Stimulated activated CD4-positive, alpha-beta T cell treated with anti-CD3 and anti-CD28 coated beads, Interleukin-1b, Interleukin-23, amount 100 ng/mL, for 1 hour (primary cell): ENCODE measurements at places on chromosomes 12 and 14.

DNA sequence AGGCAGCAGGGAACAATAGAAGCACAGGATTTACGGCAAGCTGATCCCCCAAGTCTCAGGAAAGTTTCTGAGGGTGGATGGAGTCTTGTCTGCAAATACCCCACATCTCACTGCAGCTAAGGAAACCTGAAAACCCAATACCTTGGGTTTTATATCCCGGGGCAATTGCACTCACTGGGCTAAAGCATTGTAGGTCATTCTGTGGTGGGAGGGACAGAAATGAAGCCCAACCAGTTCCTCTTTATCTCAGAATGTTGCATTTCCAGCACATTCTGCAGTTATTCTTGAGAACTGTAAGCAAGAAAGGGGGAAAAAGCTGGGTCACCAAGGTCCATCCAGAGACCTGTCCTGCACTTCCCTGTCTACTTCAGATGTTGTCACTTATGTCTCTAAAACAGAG lies 39.8 kb downstream of the C12orf42 start:
- no peak for DNase-seq

DNA sequence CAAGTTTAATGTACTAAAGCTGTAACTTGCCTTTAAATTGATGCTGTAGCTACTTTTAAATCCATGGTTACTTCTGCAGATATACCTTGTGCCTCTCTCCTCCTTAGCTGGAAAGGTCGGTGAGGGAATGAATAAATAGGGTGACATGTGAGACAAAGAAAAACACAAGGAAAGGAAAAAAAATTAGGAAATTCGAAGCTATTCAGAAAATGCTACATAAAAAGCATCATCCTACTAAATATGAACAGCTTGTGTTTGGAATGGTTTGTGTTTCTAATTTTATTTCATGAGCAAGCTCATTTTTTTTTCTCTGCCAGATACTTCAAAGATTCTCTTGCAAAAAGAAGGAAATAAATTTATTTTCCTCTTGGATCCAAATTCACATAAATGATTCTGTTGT lies 186.3 kb upstream of the NUDT4 start:
- no peak for DNase-seq

DNA sequence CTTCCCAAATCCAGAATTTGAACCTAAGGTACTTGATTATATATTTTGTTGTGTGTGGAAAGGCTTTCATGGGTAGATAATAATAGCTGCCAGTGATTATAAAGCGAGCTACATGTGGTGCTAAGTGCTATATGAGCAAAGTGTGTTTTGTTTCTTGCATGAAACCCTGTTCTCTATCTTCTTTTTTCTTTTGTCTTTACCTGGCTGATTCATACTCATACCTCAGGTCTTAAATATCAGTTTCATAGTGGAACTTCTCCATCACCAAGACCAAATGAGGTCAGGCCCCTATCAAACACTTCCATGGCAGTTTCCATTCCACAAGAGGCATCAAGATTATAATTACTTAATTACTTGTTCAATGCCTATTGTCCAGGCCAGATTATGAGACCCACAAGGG lies 6.9 kb downstream of the MAP3K9 start:
- no peak for DNase-seq

DNA sequence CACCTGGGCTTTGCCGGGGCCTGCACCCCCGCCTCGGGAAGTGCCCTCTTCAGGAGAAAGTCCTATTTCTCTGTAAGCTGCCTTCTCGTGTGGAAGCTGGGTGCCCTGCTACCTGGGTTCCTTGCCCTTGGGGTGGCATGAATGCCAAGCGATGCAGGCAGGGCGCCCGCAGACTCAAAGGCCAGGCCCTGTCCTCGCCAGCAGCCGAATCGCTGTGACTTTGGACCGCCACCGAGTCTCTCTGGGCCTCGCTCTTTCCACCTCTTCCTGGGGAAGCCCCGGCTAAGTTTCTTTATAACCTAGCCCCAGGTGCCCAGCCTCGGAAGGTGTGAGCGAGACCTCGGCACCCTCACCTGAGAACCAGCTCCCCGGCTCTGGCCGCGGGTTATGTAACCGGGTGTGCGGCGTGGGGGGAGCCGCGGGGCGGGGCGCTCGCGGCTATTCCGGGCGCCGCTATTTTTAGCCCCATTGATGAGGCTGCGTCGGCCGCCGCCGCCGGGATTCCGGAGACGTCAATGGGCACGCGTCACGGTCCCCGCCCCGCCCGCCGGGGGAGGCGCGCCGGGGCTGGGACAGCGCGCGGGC lies 14.6 kb upstream of the NR4A1 start:
- peak; percentile 57 for DNase-seq

GRCh38 chr14:95529216-95529615 lies 5.6 kb upstream of the GLRX5 start:
- DNase-seq: no peak

GRCh38 chr12:101343893-101344292 lies 63.7 kb downstream of the ARL1 start:
- no peak for DNase-seq

- DNase-seq: no peak
Observed at GRCh38 chr14:36671149-36671548, 9.5 kb downstream of the PAX9 start.

DNA sequence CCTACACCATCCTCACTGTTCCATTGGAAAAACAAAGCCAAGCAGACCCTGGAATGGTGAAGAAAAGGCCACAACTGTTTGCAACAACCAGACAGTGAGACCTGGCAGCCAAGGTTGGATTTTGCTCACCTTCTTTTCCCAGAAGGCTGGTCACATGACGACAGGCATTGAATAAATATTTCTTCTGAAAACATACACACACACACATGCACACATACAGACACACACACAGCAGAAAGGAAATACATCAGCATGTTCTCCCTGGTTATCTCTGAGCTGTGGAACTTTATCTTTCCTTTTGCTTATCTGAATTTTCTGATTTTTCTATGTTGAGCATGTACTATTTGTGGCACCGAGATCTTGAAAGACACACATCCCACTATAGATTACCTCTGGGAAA lies 38.0 kb upstream of the CCDC60 start:
- no peak for DNase-seq

- no peak for DNase-seq
Observed at GRCh38 chr12:5430641-5431603, 986 bp upstream of the NTF3 start.

GRCh38 chr12:94244165-94245133 lies 96.1 kb downstream of the PLXNC1 start:
- DNase-seq: no peak

GRCh38 chr12:80698256-80698655 lies 9.2 kb upstream of the MYF6 start:
- no peak for DNase-seq

DNA sequence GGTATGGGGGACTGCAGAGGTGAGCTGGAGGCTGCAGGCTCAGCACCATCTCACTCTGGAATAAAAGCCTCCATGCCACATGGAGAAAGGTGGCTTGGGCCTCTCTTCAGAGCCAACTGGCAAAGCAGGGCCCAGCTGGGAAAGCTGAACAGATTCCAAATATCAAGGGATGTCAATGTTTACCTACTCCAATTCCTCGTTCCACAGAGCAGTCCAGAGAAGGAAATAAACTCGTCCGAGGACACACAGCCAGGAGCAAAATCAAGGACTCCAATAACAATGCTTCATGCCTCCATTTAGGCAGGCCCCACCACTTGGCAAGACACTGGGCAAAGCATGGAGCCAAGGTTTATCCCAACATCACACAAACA lies 36.3 kb upstream of the PNMA1 start:
- DNase-seq: no peak

DNA sequence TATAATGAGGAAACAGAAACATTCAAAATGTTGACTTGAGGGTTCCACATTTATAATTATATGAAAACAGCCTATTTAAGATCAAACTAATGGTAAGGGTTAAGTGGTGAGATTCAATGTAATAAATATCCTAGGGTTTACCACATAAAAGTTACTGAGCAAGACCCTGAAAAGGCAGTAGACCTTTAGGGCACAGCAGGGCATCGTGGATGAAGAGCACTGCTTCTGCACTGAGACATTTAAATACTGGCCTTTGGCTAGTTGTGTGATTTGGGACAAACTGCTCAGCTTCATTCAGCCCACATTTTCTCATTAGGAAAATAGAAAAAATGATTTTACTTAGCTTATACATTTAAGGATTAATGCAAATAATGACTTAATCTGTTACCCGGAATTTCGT lies 42.0 kb downstream of the CNTN1 start:
- no peak for DNase-seq

GRCh38 chr12:68873316-68873715 lies 59.7 kb downstream of the CPM start:
- DNase-seq: no peak

- no peak for DNase-seq
Observed at GRCh38 chr12:92242907-92243306, 97.3 kb upstream of the BTG1 start.

GRCh38 chr14:70622111-70622712 lies 19.5 kb upstream of the TTC9 start:
- DNase-seq: peak; percentile 20

DNA sequence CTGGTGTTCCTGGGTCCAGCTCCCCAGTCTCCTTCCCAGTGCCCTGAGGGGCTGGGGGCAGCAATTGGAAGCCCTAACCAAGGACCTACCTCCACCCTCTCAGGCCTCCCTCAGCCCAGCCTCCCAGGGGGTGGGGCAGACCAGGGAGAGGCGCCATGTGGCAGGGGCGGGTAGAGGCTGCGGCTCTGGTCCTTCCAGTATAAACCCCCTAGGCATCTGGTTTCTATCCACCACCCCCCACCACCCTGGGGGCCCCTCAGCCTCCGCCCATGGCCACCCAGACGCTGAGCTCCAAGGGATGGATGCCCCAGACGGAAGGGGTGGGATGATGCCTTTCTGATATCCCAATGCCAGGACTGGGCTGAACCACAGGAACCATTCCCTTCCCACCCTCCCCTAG lies 2.8 kb upstream of the SP7 start:
- DNase-seq: no peak

DNA sequence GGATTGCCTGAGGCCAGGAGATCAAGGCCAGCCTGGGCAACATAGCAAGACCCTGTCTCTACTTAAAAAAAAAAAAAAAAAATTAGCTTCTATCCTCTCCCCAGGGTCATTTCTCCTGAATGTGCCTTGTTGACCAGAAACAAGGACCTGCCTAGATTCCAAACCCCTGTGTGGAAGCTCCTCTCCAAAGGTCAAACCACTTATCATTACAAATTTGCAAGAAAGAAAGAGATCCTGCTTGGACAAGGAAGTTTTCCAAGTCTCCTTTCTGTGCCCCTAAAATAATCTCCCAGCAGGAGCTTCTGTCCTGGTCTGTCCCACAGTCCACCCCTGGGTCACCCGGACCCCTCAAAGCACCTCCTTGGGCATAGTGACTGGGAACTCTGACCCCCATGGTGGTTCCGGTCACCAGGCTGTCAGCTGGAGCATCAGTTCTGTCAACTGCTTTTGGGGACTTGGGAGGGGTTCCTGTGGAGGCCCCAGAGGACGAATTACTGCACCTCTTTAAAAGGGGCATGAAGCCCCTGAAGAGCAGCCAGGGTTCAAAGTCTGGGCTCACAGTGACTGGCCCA lies 38.4 kb downstream of the ACTN1 start:
- no peak for DNase-seq

DNA sequence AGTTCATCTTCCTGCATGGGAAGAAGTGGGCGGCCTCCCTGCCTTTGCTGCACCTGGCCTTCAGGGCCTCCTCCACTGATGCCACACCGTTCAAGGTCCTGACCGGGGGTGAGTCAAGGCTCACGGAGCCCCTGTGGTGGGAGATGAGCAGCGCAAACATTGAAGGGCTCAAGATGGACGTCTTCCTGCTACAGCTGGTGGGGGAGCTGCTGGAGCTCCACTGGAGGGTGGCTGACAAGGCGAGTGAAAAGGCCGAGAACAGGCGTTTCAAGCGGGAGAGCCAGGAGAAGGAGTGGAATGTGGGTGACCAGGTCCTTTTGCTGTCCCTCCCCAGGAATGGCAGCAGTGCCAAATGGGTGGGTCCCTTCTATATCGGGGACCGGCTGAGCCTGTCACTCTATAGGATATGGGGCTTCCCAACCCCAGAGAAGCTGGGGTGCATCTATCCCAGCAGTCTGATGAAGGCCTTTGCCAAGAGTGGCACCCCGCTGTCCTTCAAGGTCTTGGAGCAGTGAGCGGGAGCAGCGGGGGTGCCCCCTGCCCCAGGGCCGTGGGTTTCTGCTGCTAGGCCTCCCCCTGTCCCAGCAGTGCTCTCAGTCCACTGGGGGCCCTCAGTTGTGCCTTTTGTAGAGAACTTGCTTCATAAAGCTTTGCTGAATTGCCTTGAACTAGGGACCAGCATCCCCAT lies 12.4 kb downstream of the CBLN3 start:
- no peak for DNase-seq

GRCh38 chr14:36604757-36605505 lies 22.5 kb upstream of the NKX2-8 start:
- no peak for DNase-seq

DNA sequence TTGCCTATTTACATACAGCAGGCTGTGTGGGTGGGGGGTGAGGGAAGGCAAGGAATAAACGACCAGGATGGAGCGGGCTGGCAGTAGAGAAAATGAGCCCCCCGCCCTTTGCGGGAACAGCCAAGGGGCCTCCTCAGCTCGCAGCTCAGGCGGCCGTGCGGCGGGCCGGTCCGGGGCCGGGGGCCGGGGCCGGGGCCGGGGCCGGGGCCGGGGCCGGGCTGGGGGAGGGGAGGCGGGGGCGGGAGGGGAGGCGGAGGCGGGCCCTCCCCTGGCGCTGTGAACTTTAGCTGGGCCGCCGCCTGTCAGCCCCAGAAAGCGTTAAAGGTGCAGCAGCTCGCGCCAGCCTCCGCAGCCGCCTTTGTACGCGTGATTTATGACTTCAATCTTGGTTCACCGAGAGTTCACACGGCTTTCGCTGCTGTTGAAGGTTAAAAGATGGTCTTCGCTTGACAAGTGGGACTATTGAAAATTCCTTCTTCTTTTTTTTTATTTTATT lies 28.8 kb downstream of the HOXC4 start:
- no peak for DNase-seq

GRCh38 chr14:92719890-92720323 lies 28.5 kb downstream of the LGMN start:
- DNase-seq: no peak

DNA sequence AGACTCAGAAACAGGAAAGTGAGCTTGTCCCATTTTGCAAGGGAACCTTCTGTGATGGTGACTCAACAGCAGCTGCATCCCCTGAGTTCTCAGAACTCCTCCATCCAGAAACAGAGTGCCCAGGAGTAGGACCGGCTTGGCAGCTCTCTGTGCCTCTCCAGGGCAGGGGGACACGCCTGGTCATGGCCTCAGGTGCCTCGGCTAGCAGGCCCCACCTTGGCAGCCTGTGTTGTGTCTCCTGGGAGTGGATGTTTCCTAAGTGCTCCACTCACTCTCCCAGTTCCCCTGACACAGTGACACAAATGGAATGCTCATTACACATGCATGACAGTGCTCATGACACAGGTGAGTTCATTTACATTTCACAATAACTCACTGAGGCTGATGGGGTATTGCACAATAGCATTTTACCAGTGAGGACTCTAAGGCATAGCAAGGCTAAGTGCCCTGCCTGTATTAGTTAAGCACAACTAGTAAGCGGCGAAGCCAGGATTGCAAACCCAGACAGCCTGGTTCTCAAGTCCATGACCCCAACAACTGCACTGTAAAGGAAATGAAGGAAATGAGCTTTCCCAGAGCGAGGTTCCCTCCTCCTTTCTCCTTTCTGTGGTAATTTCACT lies 47.4 kb downstream of the CALM1 start:
- no peak for DNase-seq
